Fibroblast of skin of left biceps (primary cell): ENCODE measurements at places on chromosomes 2 and 18.
A peak's percentile ranks its signal among the peaks of the same experiment; 100 is the strongest.

DNA sequence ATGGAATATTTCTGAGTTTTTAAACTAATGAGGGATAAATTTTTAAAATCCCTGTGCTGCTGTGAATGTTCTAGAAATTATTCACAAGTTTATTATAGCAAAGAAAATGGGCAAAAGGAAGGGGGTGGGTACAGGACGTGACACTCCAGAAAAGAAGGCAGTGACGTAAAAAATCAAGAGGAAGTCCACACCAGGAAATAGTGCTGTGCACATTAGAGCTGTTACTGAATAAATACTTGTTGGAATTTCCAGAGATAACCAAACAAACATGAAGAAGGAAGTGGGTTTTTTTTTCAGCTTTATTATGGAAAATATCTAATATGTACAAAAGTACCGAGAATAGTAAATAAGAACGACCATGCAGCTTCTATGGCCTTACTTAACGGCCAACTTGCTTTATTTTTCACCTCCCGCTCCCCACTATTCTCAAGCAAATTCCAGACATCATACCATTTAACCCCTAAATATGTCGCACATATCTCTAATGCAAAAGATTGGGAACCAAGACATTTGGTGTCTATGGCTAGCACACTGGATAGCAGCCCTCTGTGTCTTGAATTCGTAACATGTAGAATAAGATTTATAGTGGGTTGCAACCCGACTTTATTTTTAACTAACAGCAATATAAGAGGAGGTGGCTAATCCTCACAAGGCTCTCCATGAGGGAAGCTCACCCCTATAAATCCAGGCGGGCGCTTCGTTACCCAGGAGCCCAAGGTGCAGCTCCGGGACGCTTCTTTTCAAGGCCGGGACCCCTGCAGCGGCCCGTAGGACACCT, 580 bp upstream of the NDUFV2 start:
- no peak for DNase-seq

GRCh38 chr2:106073678-106074406, 120.3 kb downstream of the UXS1 start:
- no peak for DNase-seq

GRCh38 chr2:234851451-234851850, 100.4 kb upstream of the SH3BP4 start:
- no peak for DNase-seq

DNA sequence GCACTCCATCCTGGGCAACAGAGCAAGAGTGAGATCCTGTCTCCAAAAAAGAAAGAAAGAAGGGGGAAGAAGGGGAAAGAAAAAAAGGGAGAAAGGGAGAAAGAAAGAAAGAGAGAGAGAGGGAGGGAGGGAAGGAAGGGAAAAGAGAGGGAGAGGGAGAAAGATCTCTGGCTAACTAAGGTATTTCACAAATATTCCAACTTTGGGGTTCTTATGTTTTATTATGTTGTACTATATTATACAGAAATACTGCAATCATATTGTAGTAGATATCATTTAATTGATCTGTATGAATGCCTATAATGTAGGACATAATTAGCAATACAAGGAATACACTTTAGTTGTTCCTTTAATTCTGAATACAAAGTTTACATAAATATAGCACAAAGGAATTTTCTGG, 70.1 kb upstream of the STAM2 start:
- no peak for DNase-seq

DNA sequence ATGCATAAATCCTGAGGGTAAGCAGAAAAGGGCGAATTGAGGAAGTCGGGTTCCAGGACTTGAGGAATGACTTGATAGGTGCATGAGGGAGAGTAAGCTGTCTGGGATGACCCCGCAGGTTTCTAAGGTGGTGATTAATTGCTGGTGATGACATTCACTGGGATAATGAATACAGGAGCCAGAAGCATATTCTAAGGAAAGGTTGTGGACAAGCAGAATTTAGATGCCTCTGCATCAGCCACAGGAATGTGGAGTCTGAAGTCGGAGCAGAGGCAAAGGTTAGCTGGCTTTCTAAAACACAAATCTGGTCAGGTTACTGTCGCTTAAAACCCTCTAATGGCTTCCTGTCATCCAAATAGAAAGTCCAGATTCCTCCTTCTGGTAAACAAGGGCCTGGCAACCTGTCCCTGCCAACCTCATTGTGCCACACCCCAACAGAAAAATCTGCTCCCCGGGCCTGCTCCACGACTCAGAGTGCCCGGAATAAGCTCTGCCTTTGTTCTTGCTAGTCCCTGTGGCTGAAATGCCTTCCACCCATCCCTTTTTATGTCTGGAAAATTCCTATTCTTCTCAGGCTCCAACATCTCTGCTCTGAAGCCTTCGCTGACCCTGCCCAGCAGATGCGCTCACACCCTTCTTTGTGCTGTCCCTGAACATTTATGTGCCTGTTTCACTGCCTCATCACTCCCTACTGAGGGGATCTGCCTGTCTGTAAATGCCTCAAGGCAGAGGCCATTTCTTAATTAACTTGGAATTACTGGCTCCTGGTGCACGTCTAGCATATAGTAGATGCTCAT, 11.3 kb upstream of the TMEM214 start:
- DNase-seq = no peak

GRCh38 chr2:109531221-109531620, 82.5 kb downstream of the SEPTIN10 start:
- DNase-seq = no peak

- DNase-seq = no peak
Observed at GRCh38 chr2:31199206-31199605, 18.1 kb downstream of the CAPN14 start.

GRCh38 chr2:55768991-55769390, 75.3 kb upstream of the PNPT1 start:
- DNase-seq = no peak

DNA sequence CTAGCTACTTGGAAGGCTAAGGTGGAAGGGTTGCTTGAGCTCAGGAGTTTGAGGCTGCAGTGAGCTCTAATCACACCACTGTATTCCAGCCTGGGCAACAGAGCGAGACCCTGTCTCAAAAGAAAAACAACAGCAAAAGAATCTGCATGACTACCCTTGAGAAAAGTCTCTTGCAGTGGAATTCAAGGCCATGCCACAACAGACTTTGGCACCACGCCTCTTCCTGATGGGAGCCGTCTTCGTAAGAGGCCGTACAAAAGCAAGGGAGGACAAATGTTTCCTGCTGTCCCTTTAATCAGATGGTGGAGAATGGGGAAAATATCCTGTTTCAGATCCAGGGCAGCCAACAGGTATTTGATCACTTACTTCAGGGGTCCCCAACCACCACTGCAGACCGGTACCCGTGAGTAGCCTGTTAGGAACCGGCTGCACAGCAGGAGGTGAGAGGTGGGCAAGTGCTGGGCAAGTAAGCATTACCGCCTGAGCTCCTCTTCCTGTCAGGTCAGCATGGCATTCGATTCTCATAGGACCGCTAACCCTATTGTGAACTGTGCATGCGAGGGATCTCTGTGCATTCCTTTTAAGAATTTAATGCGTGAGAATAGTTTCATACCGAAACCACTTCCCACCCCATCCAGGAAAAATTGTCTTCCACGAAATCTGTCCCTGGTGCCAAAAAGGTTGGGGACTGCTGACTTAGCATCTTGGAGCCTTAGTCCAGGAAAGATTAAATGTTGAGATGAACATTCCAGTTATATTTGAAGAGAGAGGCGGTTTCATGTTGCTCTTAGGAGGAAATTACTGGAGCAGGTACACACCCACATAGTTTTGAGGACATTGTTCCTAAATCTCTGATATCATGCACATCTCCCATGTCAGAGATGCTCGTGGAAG, 94.4 kb upstream of the XPO1 start:
- no peak for DNase-seq

GRCh38 chr2:37894047-37894446, 31.0 kb upstream of the RMDN2 start:
- DNase-seq = no peak

GRCh38 chr18:54671291-54671881, 80.3 kb downstream of the DYNAP start:
- DNase-seq = no peak

GRCh38 chr18:22545066-22545760, 127.5 kb upstream of the CTAGE1 start:
- no peak for DNase-seq

GRCh38 chr18:39558658-39559057, 1993.1 kb upstream of the CELF4 start:
- DNase-seq = no peak

GRCh38 chr2:183495079-183495478, 370.8 kb downstream of the NUP35 start:
- no peak for DNase-seq

GRCh38 chr2:147659051-147659450, 185.8 kb upstream of the ACVR2A start:
- no peak for DNase-seq

GRCh38 chr18:78973357-78974083, 6.1 kb upstream of the SALL3 start:
- DNase-seq = no peak

DNA sequence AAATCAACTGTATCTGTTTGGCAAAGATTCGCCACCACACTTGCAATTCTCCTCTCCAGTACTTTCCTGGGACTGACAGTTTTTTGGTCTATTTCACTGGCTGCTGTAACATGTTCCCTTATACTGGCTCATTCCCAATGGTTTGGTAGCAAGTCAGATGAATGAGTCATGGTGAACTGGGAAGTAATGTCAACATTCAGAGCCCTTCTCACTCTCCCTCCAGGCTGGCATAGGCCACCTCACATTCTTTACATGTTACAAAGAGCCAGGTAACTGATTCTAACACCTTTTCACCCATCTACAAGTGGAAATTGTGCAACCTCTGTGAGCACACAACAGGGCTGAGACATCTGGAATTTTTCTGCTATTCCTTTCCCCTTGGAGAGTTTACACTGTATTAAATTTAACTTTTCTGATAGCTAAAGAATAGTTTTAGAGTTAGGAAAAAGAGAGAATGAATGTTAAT, 111.3 kb upstream of the TLK1 start:
- peak; percentile 41 for DNase-seq
